ENCODE measurements at places on chromosomes 12 and 14.

GRCh38 chr12:32309811-32310736 is 89.3 kb upstream of the FGD4 start:
- no peak for DNase-seq

GRCh38 chr14:87934185-87934584 is 58.8 kb downstream of the GALC start:
- no peak for DNase-seq

DNA sequence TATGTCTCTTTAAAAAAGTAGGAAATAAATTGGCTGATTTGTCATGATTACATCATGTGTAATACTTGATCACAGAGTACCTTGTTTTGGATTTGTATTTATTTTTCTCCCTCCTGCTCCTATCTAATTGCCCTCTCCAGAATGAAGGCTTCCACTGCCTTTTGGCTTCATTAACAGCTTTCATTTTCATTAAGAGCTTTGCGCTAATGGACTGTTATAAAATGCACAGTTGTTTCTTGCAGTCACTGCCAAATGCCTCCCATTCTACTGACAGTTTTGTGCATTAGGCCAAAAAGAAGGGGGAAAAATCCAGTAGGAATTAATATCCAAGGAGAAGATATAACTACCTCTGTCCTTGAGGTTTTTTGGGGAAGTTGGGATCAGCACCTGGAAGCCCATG is 159.2 kb downstream of the NRXN3 start:
- DNase-seq, result no peak

GRCh38 chr12:80490329-80490728 is 46.3 kb downstream of the PTPRQ start:
- no peak for DNase-seq

DNA sequence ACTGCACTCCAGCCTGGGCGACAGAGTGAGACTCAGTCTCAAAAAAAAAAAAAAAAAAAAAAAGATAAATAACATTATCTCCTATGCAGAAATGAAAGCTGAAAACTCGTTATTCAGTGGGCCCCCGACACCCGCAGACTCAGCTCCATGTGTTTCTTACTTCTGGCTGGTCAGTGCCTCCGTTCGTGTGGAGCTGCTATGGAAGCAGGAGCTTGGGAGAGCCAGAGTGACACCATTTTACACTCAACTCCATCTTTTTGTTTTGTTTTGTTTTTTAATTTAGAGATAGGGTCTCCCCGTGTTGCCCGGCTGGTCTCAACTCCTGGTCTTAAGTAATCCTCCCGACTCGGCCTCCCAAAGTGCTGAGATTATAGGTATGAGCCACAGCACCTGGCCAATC is 13.3 kb upstream of the PLEKHG6 start:
- DNase-seq, result no peak

GRCh38 chr12:42003031-42003430 is 141.6 kb downstream of the GXYLT1 start:
- no peak for DNase-seq

DNA sequence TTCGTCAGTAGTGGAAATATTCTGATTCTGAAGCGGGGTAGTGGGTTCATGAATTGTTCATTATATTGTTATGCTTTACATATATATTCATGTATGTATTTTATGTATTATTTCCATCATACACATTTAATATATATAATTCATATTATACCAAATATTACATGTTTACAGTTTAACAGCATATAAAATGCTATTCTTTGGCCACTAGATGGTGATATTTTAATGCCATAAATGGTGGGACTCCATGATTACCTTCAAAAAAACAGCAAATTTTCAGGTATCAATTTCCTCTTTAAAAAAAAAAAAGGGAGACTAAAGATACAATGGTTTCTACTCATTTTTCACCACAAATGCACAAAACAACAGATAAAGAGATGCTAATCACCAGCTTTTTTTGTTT is 41.0 kb downstream of the BDKRB1 start:
- no peak for DNase-seq

DNA sequence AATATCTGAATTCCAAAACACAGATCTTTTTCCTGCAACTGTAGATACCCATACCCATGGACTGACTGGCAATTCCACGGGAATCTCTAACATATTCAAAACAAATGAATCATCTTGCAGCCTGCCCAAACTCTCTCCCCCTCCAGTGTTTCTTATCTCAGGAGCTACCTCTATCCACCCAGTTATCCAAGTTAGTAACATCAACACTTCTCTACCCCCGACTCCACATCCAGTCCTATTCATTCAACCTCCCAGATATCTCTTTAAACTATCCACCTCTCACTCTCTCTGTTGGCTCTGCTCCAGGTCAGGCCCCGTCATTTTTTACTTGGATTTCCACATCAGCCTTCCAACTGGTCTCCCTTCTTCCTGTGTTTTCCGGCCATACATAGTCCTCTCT is 6.7 kb upstream of the KCNH5 start:
- no peak for DNase-seq

GRCh38 chr14:82447586-82447985 is 913.9 kb upstream of the SEL1L start:
- DNase-seq, result no peak

DNA sequence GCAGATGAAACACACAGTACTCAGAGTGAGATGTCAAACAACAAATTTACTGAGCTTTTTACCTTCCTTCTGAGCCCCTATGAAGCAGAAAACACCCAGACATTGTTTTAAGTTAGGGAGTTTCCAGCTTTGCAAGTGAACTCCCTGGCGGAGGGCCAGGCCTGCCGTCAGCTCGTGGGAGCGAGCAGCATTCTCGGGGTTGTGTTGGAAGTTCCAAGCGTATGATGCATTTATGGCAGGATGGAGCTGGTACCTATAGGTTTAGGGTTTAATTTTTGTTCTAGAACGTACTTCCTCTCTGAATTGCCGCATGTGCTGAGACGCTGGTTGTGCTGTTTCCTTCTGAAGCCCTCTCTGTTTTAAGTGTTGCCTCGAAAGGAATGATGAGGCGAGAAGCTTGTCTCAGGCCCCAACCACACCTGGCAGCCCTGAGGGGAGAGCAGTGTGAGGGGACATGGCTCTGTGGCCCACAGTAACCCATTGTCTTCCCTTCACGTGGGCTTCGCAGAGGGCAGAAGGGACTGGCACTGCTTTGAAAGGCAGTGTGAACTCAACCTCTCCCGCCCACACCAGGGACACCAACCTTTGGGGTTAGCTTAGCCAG is 76.6 kb downstream of the SSPN start:
- no peak for DNase-seq
